ENCODE measurements at places on chromosomes 6 and 20.

GRCh38 chr20:9999645-10000044 lies 35.1 kb upstream of the ANKEF1 start:
- no peak for DNase-seq

- no peak for DNase-seq
Observed at GRCh38 chr20:39939241-39939865, 749.7 kb downstream of the MAFB start.

DNA sequence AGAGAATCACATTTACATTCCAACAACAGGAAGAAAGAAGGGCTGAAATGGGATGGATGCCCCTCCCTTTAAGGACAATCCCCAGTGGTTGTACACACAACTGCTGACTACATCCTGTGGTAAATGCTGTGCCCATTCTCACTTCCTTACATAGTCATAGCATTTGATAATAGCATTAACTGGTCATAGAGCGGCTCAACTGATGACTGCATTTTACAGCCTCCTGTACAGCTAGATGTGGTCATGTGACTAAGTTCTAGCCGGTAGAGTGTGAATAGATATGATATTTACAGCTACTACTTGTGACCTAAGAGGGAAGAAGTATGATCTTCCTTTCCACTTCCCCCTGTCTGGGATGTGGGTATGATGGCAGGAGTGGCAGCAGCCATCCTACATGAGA lies 24.7 kb downstream of the KCNK17 start:
- no peak for DNase-seq

DNA sequence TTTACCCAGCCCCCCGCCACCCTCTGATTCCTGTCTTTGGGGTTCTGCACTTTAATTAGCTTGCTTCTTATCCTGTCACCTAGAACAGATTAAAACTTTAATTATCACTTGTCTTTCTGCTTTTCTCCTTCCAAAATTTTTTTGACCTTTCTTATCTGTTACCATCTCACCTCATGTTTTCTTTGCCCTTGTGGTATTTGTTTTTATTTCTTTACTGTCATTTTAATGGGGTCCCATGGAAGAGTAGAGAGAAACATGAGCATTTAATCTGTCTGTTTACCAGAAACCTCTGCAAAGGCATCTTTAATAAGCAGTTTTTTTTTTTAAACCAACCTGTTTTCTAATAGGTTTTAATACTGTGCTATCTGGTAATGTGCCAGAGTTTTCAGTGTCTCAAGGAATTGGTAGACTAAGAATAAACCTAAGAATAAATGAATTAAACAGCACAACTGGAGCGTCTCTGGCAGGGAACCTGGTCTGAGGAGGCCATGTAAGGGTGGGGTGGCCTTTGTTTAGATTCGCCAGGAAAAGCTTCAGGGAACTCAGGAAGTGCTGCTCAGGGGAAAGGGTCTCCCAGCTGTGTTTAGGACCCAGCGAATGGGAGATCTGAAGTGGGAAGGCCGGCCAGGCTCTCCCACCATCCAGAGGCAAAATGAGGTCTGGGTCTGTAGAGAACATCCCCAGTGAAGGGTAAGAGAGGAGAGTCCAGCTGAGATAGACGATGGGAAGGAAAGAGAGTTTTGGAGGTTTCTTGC lies 69.8 kb downstream of the ARID1B start:
- no peak for DNase-seq

DNA sequence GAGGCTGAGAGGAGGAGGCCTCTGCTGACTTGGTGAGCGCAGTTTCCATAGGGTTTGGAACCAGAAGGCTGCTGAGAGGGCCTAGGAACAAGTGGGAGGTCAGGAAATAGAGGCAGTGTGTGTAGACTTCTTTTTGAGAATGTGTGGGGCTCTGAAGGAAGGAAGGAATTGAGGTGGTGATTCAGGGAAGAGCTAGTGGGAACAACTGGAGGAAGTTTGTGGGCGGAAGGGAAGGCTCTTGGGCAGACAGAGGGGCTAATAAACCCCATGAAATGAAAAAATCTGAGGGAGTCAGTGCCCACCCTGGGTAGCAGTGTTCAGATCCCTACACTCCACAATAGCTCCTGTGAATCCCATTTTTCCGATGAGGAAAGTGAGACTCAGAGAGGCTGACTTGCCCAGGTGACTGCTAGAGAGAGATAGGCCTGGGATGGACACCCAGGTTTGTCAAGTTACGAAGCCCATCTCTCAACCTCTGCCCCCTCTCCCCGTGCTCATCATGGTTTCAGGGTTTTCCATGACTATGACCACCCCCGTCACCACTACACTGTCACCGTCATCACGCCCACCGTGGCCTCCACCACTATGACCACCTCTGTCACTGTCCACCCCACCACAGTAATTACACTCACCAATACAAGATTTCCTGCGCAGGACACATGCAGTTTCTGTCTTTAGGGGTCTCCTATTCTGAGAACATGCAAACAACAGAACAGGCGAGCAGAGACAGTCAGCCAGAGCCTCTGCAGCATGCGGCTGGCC lies 106.4 kb downstream of the MRPL14 start:
- DNase-seq = no peak

GRCh38 chr20:41047975-41048305 lies 19.3 kb downstream of the TOP1 start:
- DNase-seq = peak; percentile 59

DNA sequence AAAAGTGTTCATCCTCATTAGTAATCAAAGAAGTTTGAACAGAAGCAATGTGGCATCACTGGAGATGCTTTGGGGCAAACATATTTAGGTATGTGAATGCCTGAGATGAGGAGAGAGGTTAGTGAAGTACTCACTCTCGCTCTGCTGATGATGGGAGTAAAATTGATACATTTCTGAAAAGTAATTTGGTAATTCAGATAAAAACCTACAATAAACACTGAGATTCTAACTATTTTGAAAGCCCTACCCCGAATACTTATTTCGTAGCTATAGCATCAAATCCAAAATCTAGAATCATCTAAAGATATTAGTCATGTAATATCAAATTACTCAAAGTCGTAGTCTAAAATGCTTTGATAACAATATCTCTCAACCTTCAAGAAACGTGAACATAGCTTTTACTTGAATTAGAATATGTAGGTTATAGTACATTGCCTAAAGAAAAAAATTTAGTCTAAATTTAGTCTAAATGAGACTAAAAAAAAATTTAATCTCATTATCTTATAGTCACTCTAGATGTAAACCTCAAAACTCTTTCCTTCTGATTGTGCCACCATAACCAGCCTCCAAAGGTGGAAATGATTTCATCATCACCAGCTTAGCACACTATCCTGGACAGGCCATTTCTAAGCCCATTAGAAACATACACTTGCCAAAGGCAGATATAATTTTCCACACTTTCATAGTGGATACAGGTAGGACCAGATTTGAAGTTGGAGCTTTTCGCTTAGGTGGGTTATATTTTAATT lies 232.5 kb upstream of the TAB2 start:
- no peak for DNase-seq

GRCh38 chr6:44489910-44490604 lies 102.6 kb downstream of the CDC5L start:
- peak; percentile 95 for DNase-seq

GRCh38 chr20:60100780-60101179 lies 142.6 kb downstream of the CDH26 start:
- no peak for DNase-seq

DNA sequence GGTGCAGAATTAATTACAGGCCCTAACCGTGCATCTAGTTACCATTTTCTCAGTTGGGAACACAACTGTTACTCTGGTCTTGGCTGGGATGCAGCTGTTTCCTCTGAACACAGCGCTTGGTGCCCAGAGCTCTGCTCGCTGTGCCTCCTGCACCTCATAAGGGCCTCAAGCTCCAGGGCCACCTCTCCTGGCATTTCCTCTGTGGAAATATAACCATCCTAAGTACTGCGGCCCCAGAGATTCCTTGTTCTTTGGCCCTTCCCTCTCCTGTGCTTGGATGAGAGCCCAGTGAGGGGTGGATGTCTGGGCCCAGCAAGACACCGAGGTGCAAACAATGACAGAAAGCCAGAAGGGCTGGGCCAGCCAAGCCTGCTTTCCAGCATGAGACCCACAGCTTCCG lies 169.9 kb upstream of the CST7 start:
- no peak for DNase-seq

DNA sequence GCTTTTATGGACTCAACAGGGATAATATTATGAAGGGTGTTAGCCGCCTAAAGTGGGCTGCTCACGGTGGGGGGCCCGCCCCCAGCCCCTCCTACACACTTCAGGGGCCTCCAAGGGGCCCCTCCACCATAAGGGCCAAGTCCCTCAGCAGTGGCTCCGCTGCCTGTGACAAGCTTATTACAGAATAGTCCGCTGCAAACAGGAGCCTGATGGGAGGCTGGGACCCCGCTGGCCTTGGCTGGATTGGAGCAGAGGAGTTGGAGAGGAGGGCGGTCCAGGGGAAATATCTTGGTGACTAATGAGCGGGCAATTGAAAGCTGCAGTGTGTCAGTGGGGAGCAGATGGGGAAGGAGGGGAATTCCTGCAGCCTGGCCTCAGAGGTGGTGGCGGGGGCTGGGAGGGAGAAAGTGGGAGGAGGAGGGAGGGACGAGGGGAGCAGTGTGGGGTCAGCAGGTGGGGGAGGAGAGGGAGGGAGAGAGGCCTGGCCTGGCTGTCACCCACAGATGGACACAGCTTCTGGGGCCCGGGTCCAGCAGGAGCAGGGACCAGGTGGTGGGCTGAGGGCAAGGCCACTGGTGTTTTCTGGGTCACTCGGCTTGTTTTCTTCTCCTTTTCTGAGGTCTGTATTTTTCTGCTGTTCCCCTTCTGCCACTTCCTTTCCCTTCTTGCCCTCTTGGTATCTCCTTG lies 57.6 kb upstream of the FOXP4 start:
- peak; percentile 43 for DNase-seq

DNA sequence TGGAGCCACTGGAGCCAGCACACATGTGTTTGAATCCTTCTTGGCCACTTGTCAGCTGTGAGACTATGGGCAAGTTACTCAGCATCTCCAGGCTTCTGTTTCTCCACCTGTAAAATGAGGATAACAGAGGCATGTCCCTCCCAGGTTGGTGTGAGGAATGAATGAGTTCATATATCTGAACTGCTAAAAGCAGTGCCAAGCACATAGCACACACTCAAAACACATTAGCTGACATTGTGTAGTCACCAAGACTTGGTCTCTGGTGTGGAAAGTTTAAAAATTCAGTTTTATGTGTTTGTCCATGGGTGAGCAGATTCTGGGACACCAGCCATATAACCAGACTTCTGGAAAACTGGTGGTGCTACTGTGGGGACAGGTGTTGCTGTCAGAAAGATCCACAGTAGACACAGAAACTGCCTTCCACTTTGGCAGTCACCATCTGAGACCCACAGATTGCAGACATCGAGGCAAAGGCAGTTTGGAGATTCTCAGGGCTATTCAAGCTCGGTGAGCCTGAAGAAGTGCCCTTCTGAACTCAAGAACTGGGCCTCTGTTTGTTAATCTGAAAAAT lies 115.8 kb downstream of the MRPL14 start:
- no peak for DNase-seq

- DNase-seq = no peak
Observed at GRCh38 chr6:169069356-169069755, 184.3 kb downstream of the THBS2 start.

DNA sequence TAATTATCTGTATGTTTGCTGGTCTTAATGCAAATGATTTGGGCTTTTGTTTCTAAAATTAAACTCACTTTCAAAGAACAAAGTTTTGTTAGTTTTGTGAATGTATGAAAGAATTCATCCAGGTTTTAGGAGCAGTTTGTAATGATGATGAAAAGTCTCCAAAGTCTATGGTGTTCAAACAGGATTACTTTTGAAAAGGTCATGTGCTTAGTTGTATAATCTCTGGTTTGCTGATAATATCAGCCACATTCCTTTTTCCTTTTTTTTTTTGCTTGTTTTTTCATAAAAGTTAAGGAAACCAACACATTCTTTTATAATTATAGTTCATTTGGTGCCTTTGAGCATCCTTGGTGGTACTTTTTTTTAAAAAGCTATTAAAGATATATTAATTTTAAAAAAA lies 88.9 kb downstream of the RTN4IP1 start:
- no peak for DNase-seq

DNA sequence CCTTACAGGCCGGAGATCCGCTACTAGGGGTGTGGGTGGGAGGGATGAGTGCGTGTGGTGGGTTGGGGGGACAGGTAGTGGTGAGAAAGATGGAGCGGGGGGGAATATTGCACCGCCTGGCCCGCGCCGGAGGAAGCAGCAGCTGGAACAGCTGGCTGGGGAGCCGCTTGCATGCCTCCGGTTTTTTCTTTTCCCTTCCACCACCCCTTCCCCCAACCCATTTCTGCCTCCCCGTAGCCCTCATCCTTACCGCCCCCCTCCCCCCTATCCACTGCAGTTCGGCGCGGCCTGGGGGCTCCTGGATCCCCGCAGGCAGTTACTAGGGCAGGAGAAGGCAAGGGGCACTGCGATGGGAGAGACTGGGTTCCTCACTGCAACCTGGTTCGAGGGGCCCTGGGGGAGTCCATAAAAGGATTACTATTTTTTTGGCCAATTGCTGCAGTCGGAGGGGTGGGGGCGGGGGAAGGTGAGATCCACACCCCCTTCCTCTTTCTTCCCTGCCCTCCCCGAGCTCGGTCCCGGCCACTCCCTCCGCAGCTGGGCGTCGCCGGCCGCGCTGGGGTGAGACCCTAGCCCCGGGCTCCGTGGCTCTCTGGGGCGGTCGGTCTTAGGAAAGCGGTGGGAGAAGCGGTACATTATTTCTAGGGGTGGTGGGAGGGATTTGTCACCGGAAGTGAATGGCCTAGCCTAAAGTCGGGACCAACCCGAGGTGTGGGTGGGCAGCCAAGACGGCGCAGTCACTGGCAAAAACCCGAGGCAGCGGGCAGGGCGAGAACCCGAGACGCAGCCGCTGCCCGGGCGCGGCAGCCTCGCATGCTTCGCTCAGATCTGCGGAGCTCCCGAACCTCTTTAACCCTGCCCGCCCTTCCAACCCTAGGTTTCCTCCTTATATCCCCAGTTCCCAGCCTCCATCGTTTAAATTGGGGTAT lies 824 bp upstream of the TBCC start:
- peak; percentile 87 for DNase-seq

GRCh38 chr6:129507059-129507807 lies 202.7 kb downstream of the ARHGAP18 start:
- peak; percentile 60 for DNase-seq

- DNase-seq = peak; percentile 17
Observed at GRCh38 chr6:117264692-117265409, 507 bp upstream of the VGLL2 start.

DNA sequence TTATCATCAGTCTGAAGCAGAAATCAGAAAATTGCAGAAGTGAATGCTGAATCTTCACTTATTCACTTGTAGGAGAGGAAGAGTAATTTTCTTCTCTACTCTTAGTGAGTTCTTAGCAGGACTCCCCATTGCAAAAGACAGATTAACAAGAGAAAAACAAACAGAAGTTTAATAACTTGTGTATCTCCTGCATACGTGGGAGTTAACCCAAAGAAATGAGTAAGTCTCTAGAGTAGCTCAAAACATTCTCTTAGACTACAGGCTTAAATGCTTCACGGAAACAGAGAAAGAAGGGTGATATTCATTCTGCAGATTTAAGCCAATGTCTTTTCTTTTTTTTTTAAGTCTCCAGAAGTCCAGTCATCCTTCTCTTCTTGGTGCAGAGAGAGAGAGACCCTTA lies 97.9 kb upstream of the TMEM181 start:
- DNase-seq = no peak
